ENCODE measurements at places on chromosomes 4 and X.

DNA sequence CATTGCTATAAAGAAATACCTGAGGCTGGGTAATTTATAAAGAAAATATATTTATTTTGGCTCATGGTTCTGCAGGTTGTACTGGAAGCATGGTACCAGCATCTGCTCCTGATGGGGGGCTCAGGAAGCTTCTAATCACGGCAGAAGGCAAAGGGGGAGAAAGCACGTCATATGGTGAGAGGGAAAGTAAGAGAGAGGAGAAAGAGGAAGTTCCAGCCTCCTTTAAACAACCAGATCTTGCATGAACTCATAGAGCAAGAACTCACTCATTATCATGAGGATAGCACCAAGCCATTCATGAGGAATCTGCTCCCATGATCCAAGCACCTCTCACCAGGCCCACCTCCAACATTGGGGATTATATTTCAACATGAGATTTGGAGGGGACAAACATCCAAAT, 125.0 kb upstream of the GRPR start:
- DNase-seq: no peak

DNA sequence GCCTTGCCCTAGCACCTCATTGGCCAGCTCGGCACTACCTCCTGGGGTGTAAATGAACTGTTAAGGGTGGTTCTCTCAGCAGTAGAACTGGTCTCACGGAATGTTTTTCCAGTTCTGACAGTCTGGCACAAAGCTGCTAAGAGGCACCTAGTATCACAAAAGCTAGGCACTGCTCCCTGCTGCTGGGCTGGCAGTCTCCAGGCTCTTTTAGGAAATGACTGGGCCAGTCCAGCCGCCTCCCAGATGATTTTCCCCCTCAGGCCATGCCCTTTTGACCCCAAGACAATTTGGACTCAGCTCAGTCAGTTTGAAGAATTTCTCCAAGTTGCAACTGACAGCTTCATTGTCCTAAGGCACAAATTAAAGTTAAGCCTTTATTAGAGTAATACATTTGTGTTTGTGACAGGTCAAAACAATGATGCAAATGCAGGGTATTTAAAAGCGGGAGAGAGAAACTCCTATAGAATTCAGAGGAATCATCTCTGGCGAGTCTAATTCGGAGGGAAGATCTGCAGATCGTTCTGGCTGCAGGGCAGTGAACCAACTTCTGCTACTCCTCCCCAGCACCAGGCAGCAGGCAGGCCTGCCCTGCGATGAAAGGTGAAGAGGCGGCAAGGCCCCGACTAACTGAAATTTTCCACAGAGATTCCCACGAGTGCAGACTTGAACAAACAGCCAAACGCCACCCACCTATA, 7.9 kb downstream of the FRMD7 start:
- DNase-seq: no peak

GRCh38 chr4:84366161-84366560, 132.9 kb downstream of the NKX6-1 start:
- DNase-seq: no peak

DNA sequence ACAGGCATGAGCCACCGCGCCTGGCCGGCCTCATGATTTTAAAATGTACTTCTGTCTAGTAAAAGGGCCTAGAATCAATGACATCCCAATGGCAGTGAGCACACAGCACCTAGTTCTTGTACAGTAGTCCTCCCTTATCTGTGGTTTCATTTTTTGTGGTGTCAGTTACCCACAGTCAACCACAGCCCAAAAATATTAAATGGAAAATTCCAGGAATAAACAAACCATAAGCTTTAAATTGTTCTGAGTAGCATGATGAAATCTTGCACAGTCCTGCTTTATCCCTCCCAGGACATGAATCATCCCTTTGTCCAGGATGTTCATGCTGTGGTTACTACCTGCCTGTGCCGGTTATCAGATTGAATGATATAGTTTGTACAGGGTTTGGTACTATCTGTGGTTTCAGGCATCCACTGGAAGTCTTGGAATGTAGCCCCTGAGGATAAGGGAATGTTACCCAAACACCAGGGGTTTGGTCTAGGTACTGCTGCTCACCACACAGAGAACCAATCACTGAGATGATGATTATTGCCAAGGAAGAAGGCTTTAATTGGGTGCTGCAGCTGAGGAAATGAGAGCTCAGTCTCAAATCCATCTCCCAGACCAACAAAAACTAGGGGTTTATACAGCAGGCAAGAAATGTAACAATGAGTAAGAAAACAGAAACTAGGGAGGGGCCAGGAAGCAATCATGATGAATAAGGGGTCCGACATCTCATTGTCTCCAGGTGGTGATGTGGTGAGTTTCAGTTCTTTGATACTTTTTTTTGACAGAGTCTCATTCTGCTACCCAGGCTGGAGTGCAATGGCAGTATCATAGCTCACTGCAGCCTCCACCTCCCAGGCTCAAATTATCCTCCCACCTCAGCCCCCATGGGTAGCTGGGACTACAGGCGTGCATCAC, 16.2 kb upstream of the FHL1 start:
- no peak for DNase-seq

DNA sequence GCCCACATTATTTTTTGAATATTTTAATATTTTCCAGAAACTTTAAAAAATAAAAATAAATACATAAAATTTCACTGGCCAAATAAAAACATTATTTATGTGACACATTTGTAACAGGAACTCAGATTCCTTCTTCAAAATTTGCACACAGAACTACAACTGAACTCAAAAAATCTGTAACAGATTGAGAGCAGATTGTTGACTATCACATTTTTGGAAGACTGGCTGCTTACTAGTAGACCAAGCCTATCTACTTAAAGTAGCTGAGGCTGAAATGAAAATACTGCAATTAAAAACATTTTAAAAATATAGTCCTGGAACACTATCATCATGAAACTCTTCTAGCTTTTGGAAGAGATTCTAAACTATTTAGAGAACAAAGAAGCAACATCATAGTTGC, 203.9 kb downstream of the SH3BGRL start:
- no peak for DNase-seq

DNA sequence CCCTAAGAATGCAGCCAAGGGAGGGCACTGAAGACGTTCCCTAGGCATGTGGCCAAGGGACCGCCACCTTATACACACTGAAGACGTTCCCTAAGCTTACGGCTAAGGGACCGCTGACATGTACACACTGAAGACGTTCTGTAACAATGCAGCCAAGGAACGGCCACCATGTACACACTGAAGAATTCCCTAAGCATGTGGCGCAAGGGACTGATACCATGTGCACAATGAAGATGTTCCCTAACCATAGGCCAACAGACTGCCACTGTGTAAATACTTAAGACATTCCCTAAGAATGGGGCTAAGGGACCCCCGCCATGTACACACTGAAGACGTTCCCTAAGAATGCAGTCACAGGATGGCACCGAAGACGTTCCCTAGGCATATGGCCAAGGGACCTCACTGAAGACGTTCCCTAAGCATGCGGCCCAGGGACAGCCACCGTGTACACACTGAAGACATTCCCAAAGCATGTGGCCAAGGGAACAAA, 36.1 kb downstream of the DHRSX start:
- DNase-seq: no peak

GRCh38 chrX:146424422-146424821, 385.1 kb upstream of the CXorf51B start:
- DNase-seq: no peak

DNA sequence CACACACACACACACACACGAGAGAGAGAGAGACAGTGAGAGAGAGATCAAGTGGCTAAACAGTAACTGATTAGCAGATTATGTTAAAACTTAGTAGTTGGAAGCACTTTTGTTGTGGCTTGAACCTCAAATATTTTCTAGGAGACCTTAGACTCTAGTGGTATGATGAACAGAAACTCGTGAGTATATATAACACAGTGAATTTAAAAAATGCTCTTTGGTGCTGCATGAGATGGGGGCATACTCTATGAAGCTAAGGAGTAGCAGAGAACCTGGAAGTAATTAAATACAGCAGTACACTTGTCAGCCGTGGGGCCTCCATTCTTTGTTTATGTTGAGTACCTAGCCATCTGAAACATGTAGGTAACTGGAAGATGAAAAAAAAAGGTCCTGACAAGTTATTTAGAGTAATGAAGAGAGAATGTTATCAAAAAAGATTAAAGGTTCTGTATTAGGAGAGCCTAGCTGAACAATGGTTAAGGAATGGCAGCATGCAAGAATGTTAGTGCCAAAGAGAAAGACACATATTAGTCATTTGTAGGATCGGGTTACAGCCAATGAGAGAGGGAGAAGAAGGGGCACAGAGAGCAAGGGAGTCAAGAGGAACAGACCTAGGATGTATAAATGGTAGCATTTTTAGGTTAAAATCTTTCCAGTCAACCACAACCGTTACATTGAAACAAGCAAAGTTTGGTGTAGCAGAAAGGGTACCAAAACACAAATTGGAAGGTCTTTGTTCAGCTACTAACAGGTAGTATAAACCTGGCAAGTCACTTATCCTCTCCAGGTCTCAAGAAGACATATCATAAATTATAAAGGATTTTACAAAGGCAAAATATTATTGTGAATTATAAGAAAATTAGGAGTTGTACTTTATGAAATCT, 316.7 kb upstream of the DIPK2B start:
- no peak for DNase-seq

DNA sequence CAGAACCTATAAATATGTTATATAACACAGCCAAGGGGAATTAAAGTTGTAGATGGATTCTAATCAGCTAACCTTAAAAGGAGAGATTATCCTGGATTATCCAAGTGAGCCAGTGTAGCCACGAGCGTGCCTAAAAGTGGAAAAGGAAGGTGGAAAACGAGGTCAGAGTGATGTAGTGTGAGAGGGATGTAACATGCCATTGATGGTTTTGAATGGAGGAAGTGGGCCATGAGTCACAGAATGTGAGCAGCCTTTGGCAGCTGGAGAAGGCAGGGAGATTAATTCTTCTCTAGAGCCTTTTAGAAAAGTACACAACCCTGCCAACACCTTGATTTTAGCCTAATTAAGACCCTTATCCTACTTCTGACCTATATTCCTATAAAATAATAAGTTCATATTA, 149.1 kb downstream of the SLC39A8 start:
- DNase-seq: no peak

DNA sequence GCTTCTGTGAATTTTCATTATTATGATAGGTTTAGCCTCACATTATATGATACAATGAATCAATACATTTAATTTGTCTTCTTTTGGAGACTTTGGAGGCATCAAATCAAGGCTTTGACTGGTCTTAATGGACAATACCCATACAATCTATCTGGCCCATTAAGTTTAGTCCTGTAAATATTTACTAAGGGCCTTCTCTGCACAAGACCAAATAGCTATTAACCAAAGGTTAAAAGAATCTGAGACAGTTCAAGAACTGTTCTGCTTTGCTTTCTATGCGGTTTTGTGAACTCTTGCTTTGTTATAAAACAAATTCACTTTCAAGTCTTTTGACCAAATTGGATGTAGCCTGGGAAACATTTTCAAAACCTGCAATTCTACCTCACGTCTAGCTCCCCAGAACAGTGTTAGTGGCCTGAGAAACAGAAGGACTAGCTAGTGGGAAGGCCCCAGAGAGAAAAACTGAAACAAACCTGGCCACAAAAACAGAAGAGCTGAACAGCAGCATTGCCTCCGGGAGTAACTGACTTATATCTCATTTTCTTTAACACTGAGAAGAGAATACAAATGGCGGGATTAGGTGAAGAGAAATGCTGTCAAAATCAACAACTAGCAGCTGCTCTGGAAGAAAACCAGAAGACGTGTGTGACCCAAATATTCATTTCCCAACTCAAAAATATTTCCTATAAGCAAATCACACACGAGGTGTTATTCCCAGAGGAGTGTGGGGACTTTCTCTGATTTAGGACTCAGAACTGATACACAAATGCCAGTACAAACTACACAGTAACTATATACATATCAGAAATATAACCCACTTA, 548 bp downstream of the TLR1 start:
- no peak for DNase-seq

GRCh38 chrX:108001218-108001814, 19.1 kb upstream of the TEX13B start:
- DNase-seq: peak; percentile 41

DNA sequence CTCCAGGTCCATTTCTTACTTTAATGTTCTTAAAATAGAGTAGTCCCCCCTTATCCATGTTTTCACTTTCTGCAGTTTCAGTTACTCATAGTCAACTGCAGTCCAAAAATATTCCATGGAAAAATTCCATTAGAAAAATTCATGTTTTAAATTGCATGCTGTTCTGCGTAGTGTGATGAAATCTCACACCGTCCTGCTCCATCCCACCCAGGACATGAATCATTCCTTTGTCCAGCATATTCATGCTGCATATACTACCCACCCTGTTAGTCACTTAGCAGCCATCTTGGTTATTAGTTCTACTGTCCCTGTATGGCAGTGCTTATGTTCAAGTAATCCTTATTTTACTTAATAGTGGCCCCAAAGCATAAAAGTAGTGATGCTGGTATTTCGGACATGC, 5.4 kb upstream of the PDLIM5 start:
- no peak for DNase-seq

DNA sequence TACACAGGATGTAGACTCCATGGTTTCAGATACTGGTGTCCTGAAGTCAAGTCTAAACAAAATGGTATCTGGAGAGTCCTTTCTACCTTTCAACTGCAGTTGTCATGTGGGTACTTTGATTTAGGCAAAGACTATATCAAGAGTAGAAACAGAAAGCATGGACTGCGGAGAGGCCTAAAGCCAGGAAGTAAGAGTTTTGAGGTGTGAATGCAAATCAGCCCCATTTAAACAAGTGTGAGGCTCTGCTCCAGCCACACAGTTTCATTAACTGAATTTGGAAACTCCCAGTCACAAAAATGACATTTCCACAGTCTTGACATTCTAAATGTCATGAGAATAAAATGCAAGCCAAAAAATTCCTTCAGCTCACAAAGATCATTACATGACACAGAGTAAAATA, 87.2 kb upstream of the MCF2 start:
- no peak for DNase-seq

DNA sequence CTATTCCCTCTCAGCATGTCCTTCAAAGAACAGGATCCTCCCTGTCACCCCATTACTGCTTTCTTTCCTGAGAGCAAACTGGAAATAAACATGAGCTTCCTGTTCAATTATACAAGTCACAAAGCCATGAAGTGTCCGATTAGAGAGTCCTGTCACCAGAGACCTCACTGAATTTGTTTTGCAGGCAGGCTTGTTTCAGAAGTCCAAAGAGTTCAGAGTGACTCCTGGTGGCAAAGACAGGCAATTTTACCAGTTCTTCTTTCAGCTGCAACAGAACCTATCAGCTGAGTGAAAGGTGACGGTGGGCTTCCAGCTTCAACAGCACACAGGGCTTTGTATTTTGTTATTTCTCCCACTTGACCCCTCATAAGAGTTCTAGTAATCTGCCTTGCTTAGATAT, 6.4 kb downstream of the ELK1 start:
- no peak for DNase-seq

- no peak for DNase-seq
These were observed 67.6 kb downstream of the ATG4A start for GRCh38 chrX:108159028-108159670.

All from T-helper 1 cell (primary cell).